ENCODE measurements at places on chromosomes 3 and 15. TPM values are rescaled to one million over a fixed set of nuclear protein-coding genes. Genes with fewer than 3 reads are reported as not detected.

The STAC gene
- not detected for total RNA-seq

- no peak overlapping the region for H3K27ac ChIP-seq
- H3K27me3 ChIP-seq, result no peaks in the 10 kb centered on the region
- no peaks in the 10 kb centered on the region for H3K36me3 ChIP-seq
- peaks cover 7% of the 10 kb centered on the region for H3K4me1 ChIP-seq
- DNase-seq, result no peak
- no peak overlapping the region for H3K4me3 ChIP-seq
Measured at GRCh38 chr15:31448635-31448979, 122.0 kb downstream of the KLF13 start.

The CEP70 gene
- 8.4 TPM for total RNA-seq

The TMC3 gene
- total RNA-seq, result not detected

DNA sequence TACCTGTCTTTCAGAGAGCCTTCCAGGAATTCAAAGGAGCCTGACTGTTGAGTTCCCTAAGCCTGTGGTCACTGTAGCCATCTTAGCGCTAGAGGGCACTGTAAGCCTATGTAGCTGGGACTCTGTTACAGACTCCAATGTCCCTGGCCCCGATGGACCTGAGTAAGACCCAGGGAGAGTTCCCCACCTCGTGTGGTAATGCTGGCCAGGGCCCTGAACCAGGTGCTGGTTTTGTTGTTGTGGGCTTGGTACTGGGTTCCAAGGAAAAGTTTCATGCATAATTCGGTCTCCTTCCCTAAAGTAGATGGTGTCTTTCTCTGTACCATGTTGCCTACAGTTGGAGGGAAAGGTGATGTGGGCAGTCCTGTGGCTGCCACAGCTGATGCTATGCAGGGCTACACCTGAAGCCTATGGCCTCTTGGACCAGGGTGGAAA lies 32.4 kb downstream of the CDAN1 start:
- no peaks in the 10 kb centered on the region for H3K4me1 ChIP-seq
- DNase-seq, result peak; percentile 41
- H3K36me3 ChIP-seq, result no peaks in the 10 kb centered on the region
- no peak overlapping the region for H3K4me3 ChIP-seq
